ENCODE measurements at places on chromosomes 6 and 20. TPM values are rescaled to one million over a fixed set of nuclear protein-coding genes. Genes with fewer than 3 reads are reported as not detected.

The PLCB4 gene
- 22.1 TPM for total RNA-seq

The FRK gene
- 9.6 TPM for total RNA-seq

The GPR6 gene
- not detected for total RNA-seq

The CAP2 gene
- 11.9 TPM for total RNA-seq

The TREML2 gene
- total RNA-seq: 0.76 TPM

The HCK gene
- total RNA-seq: 11.8 TPM

The KPNA5 gene
- 21.1 TPM for total RNA-seq

The PREX1 gene
- total RNA-seq: 34.7 TPM

The ZFP57 gene
- not detected for total RNA-seq

The LHFPL5 gene
- not detected for total RNA-seq

The VWA7 gene
- 8.6 TPM for total RNA-seq

The SOX18 gene
- 20.5 TPM for total RNA-seq

The RIN2 gene
- total RNA-seq: 64.3 TPM

The RIPPLY2 gene
- not detected for total RNA-seq

The ATP9A gene
- total RNA-seq: 59.3 TPM

The HLA-DOA gene
- 11.0 TPM for total RNA-seq

The PAK5 gene
- total RNA-seq: 0.06 TPM

The NKX2-2 gene
- not detected for total RNA-seq

The TNFRSF6B gene
- 4.3 TPM for total RNA-seq

The SLC22A3 gene
- 7.6 TPM for total RNA-seq

The AURKA gene
- total RNA-seq: 9.2 TPM

The GLP1R gene
- total RNA-seq: 0.82 TPM

The TSBP1 gene
- total RNA-seq: not detected

The SLC22A16 gene
- total RNA-seq: 1.2 TPM

The INSM1 gene
- total RNA-seq: not detected

The FOXA2 gene
- not detected for total RNA-seq

The MCHR2 gene
- not detected for total RNA-seq

The HLA-DMA gene
- 19.7 TPM for total RNA-seq

The TMC2 gene
- total RNA-seq: not detected

The SLC32A1 gene
- 1.3 TPM for total RNA-seq

The VSX1 gene
- not detected for total RNA-seq

The STX16 gene
- 62.2 TPM for total RNA-seq

The OR2H1 gene
- not detected for total RNA-seq

The RSPH3 gene
- total RNA-seq: 14.2 TPM

The KCNG1 gene
- 5.8 TPM for total RNA-seq

The TUBE1 gene
- 38.4 TPM for total RNA-seq

The MRPS18B gene
- 58.0 TPM for total RNA-seq

The ASIP gene
- total RNA-seq: not detected

The NRN1 gene
- total RNA-seq: 5.1 TPM

The AVP gene
- not detected for total RNA-seq

The MCCD1 gene
- 9.8 TPM for total RNA-seq

The PBOV1 gene
- total RNA-seq: not detected

The CEP250 gene
- total RNA-seq: 21.4 TPM

The MAS1L gene
- total RNA-seq: not detected

The NT5DC1 gene
- total RNA-seq: 22.0 TPM

The CARMIL1 gene
- 40.8 TPM for total RNA-seq

The SPATA25 gene
- 4.7 TPM for total RNA-seq

The USP49 gene
- total RNA-seq: 9.1 TPM

The VGLL2 gene
- 3.4 TPM for total RNA-seq

The PNLDC1 gene
- total RNA-seq: not detected

The ADAM33 gene
- 24.6 TPM for total RNA-seq

The EIF2S2 gene
- 28.8 TPM for total RNA-seq

The PGC gene
- total RNA-seq: 0.18 TPM

The CDKN1A gene
- 27.4 TPM for total RNA-seq

The RTF2 gene
- 57.2 TPM for total RNA-seq

The OR5V1 gene
- not detected for total RNA-seq

The GFRAL gene
- total RNA-seq: not detected

Data from metanephros (tissue), 2 donors.